ENCODE measurements at places on chromosomes 12 and 14. TPM values are rescaled to one million over a fixed set of nuclear protein-coding genes. Genes with fewer than 3 reads are reported as not detected.

Gene YEATS4
- 48.3 TPM for total RNA-seq

Gene CD27
- total RNA-seq, result 21.1 TPM

Gene GALNT9
- 0.34 TPM for total RNA-seq

Gene NOS1
- 0.03 TPM for total RNA-seq

DNA sequence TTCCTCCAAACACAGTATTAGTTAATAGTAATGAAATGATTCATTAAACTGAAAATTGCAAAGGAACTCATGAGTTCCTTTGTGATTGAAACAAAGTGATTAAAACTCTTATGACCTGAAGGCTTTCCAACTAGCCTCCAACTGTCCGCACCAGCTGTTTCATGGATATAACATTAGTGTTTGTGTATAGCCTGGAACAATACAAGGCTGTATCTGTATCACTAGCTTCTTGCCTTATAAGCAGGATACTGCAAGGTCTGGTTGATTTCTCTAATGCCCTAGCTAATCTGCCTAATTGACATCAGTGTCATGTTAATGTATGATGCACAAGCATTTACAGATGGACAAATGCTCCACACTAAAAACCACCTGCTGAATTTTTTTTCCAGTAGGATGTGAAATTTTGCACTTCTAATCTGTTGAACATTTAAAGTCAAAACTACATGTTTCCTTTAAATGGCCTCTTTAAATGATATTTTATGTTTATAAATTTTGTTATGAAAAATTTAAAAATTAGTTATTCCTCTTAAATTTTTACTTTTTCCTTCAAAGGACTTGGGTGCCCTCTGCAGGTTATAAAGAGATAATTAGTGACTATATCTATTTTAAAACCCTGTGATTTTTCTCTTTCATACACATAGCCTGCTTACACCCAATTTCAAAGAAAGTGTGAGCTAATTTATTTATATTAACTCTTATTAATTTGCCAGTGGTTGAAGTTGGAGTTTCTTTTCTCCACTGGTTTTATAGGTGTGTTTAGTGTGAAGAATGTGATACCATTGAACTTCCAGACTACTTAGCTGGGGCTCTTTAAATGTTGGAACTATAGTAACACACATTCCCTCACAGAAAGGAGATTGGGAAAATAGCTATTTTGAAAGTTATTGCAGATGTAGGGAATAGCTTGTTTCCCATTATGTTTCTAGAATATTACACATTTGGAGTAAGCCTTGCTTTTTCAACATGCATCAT is 25.4 kb downstream of the AP5M1 start:
- ATAC-seq, result no peak
- no peak overlapping the region for H3K4me3 ChIP-seq
- H3K36me3 ChIP-seq, result peaks cover 28% of the 10 kb centered on the region
- H3K4me1 ChIP-seq, result no peaks in the 10 kb centered on the region
- no peaks in the 10 kb centered on the region for H3K27me3 ChIP-seq
- no peak overlapping the region for H3K27ac ChIP-seq

Gene LRTM2
- not detected for total RNA-seq

DNA sequence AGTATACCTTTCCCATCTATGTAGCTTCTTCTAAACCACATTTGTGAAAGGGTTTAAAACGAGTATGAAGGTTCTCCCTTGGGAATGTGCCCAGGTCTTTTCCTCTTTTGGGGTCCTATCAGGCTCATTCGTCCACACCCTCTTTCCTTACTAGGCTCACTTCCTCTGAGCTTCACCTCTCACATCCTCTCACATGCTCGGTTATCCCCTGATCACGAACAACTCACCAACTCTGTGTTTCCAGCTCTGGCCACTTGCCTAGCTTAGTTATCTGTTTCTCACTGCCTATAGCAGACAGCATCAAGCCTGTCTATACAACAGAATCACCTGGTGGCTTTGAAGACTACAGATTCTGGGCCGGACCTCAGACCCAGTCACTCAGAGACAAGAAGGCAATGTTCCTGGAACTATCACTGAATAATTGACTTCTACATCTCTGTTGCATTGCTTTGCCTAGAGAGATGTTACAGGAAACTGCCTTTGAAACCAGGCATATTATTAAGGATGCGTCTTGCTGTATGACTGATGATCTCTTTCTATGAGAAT is 158.2 kb downstream of the FOXN3 start:
- peaks cover 22% of the 10 kb centered on the region for H3K36me3 ChIP-seq
- H3K4me1 ChIP-seq, result peaks cover 9% of the 10 kb centered on the region
- peak overlapping the region; percentile 9 for H3K27ac ChIP-seq
- no peak overlapping the region for H3K4me3 ChIP-seq
- no peaks in the 10 kb centered on the region for H3K27me3 ChIP-seq
- peak; percentile 21 for ATAC-seq

Gene SLC38A6
- total RNA-seq, result 11.8 TPM

- H3K27ac ChIP-seq, result no peak overlapping the region
- no peak overlapping the region for H3K4me3 ChIP-seq
- peaks cover 23% of the 10 kb centered on the region for H3K27me3 ChIP-seq
- no peaks in the 10 kb centered on the region for H3K4me1 ChIP-seq
- no peak for ATAC-seq
These were observed 1.2 kb downstream of the NOVA1 start for GRCh38 chr14:26596543-26597061.

- H3K36me3 ChIP-seq, result no peaks in the 10 kb centered on the region
- H3K4me3 ChIP-seq, result no peak overlapping the region
- peaks cover 14% of the 10 kb centered on the region for H3K27me3 ChIP-seq
- no peaks in the 10 kb centered on the region for H3K4me1 ChIP-seq
These were observed 875 bp downstream of the MFAP5 start for GRCh38 chr12:8661751-8662150.

Gene TMCC3
- total RNA-seq, result 0.63 TPM

DNA sequence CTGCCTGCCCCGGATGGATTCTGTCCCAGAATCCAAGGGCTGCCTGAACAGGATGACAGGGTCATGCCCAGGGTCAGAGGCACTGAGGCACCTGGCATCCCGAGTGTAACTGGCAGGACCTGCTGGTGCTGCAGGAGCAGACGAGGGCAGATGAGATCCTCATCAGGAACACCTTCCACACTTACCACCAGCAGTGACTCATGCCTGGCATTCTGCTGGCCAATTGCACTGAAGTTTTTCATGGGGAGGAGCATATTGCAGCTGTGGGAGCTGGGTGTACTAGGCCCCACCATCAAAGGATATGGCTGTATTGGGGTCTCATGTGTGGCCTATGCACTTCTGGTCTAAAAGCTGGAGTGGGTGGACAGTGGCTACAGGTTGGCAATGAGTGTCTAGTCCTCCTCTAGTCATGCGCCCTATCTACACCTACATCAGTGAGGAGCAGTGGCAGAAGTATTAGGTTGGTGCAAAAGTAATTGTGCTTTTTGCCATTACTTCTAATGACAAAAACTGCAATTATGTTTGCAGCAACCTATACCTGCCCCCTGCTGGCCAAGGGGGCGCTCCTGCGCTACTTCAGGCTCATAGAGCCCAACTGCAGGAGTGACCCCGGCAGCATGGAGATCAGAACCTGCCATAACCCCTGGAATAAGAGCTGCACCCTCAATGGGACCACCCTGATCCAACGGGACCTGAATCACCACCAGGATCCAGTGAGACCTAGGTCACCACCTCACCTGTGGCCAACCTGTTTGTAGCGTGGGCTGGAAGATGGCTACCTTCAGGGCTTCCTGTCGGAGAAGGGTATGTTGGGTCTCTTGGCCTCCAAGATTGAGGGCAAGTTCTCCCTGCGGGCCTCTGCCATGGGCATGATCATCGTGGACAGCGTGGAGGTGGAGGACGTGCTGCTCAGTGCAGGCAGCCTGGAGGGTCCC is 8.0 kb upstream of the C12orf42 start:
- no peak overlapping the region for H3K4me3 ChIP-seq
- no peak overlapping the region for H3K27ac ChIP-seq
- ATAC-seq, result no peak
- H3K4me1 ChIP-seq, result peaks cover 18% of the 10 kb centered on the region

- H3K4me1 ChIP-seq, result no peaks in the 10 kb centered on the region
- peaks cover 3% of the 10 kb centered on the region for H3K27me3 ChIP-seq
- no peaks in the 10 kb centered on the region for H3K36me3 ChIP-seq
- ATAC-seq, result no peak
- no peak overlapping the region for H3K27ac ChIP-seq
- H3K4me3 ChIP-seq, result no peak overlapping the region
These were observed 69.9 kb downstream of the C12orf56 start for GRCh38 chr12:64320611-64321010.

Gene LMNTD1
- total RNA-seq, result not detected

Gene MIP
- total RNA-seq, result not detected

GRCh38 chr12:62744551-62744950 is 190.4 kb downstream of the PPM1H start:
- no peak overlapping the region for H3K4me3 ChIP-seq
- no peak overlapping the region for H3K27ac ChIP-seq
- peaks cover 5% of the 10 kb centered on the region for H3K4me1 ChIP-seq
- H3K27me3 ChIP-seq, result no peaks in the 10 kb centered on the region

Gene TSPAN8
- total RNA-seq, result not detected

Gene HOXC10
- total RNA-seq, result not detected

- H3K27ac ChIP-seq, result no peak overlapping the region
- ATAC-seq, result no peak
- H3K27me3 ChIP-seq, result no peaks in the 10 kb centered on the region
- no peaks in the 10 kb centered on the region for H3K4me1 ChIP-seq
- no peak overlapping the region for H3K4me3 ChIP-seq
These were observed 55.7 kb downstream of the METTL25 start for GRCh38 chr12:82414044-82414443.

- H3K27ac ChIP-seq, result no peak overlapping the region
- H3K27me3 ChIP-seq, result peaks cover 7% of the 10 kb centered on the region
- ATAC-seq, result no peak
- H3K4me1 ChIP-seq, result no peaks in the 10 kb centered on the region
- H3K36me3 ChIP-seq, result no peaks in the 10 kb centered on the region
These were observed 30.0 kb downstream of the MMP17 start for GRCh38 chr12:131857908-131858850.
